ENCODE measurements at places on chromosomes 7 and 10.

- DNase-seq, result no peak
Measured at GRCh38 chr7:158740013-158740656, 35.5 kb upstream of the NCAPG2 start.

DNA sequence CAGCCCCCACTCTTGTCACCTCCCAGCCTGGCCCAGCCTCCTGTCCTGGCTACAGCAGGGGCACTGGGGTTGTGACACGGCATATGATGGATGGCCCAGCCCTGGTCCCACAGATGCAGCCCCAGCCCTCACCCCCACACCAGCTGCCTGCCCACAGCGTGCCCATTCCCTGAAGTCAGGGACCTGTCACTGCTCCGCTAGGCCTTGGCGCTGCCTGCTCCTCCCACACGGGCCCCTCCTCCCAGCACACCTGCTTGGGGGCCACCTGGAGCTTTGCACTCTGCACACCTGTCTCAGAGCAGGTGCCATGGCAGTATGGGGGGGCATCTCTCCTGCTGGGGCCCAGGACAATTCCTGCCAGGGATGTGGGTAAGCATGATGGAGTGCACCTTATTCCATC is 3.5 kb downstream of the GCK start:
- DNase-seq, result no peak

GRCh38 chr7:143924851-143925250 is 10.2 kb upstream of the OR2F2 start:
- no peak for DNase-seq

DNA sequence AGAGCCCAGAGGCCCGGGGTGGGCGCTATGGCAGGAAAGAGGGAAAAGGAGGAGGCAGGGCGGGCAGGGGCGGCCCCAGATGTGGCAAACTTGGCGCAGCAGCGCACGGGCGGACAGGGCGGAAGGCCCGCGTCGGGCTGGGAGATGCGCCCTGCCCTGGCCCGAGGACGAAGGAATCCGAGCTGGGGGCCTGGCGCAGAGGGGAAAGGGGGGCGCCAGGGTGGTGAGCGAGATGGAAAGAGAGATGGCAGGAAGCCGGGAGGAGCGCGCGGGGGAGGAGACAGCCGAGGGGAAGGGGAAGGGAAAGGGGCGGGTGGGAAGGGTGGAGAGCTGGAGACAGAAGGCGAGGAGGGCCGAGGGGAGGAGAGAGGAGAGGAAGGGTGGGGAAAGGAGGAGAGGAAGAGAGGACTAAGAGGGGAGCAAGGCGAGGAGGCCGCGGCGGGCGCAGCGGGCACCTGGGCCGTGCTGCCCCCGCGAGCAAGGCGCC is at the start of gene MARVELD1:
Gene MARVELD1 (plus strand): TSS at position 392 of the 487 bp plus-strand sequence. CDS start 147 bp downstream, outside the sequence.
- no peak for DNase-seq

- no peak for DNase-seq
Measured at GRCh38 chr10:12540341-12540781, 191.0 kb downstream of the CAMK1D start.

GRCh38 chr7:35035511-35035961 is 1.7 kb downstream of the DPY19L1 start:
- no peak for DNase-seq

DNA sequence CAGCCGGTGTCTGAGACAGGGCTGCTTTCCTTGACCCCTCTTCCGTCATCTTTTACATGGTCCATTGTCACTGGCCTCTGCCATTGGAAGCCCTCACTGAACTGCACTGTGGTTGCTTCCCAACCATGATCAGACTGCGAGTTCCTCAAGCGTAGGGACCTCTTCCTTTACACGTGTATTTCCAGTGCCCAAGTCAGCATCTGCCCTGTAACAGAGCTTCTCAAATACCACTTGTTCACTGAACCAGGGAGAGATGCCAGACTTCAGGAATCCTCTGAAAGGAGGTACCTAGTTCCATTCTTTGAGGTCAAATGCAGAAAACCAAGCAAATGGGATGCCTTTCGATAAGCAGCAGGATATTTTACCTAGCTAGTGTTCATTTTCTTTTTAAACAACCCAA is 145.1 kb downstream of the NRP1 start:
- DNase-seq, result no peak

- no peak for DNase-seq
Measured at GRCh38 chr10:70753026-70753663, 32.0 kb downstream of the TBATA start.

DNA sequence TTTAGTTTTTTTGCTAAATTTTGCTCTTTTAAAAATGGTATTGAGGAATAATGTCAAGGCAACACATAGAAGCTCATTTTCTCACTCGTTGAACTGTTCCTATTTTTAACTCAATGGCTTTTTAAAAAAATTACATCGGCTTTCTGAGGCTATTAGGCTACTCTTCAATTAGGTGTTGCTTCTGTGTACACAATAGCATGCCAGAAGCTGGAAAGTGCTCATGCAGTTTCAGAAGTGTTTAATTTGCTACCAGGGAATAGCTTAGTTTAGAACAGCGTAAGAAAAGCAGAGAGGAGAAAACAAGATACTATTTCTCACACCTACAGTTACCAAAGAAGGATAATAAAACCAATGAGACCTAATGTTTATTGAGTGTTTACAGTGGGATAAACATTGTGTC is 157.4 kb downstream of the NXPH1 start:
- no peak for DNase-seq

- DNase-seq, result no peak
Measured at GRCh38 chr7:22654831-22655230, 72.2 kb upstream of the IL6 start.

DNA sequence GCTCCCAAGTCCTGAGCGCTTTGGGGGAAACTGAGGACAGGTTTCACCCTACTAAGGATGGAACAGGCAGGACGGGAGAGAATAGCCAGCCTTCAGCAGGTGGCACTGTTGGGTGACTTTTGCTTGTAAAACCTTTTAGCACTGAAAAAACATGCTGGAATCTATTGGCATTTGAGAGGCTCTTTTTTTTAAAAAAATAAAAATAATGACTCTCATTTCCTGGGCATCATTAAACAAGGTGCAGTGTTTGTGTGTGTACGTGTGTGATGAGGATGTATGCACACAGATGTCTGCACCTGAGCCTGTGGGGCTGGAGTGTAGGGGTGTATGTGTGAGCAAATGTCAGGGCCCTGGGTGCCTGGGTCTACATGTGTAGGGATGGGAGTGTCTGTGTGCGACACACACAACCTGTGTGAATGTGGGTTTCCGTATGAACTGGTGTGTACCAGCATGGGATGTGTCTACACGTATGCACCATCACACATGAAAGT is 177.9 kb downstream of the RPS24 start:
- DNase-seq, result no peak

- DNase-seq, result no peak
Measured at GRCh38 chr7:88396295-88396947, 89.7 kb upstream of the STEAP4 start.

DNA sequence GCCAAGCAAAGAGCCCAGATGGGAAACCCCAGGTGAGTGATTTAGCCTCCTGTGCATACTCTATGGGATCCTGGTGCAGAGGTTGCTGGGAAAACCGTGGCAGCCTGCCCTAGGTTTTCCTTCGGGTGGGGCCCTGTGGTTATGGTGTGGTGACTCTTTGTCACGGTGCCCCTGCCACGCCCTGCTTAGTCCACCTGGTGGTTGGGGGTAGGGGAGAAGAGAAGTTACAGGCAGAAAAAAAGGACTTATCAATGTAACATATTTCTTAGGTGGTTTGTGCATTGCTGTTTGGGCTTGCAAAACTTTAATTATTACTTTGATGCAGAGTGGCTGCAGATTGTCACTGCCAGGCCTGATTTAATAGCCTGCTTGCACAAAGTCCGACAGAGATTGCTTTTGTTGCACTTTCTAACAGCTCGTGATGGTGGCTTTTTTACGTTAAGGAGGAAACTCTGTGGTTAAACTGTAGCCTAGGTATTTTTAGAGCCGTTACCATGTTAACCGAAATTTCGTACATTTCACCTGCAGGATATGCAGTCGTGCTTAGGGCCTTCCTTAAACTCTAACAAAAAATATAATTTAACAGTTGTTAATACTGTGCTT is 197.4 kb downstream of the RNLS start:
- no peak for DNase-seq
